ENCODE measurements at places on chromosomes 2 and 18. TPM values are rescaled to one million over a fixed set of nuclear protein-coding genes. Genes with fewer than 3 reads are reported as not detected.

GRCh38 chr2:231088754-231089153 lies 32.1 kb downstream of the PSMD1 start:
- DNase-seq, result no peak

GRCh38 chr2:187438455-187438854 lies 9.6 kb downstream of the CALCRL start:
- DNase-seq, result no peak

The COL4A4 gene
- total RNA-seq, result 0.28 TPM

The UGT1A6 gene
- 0.32 TPM for total RNA-seq

DNA sequence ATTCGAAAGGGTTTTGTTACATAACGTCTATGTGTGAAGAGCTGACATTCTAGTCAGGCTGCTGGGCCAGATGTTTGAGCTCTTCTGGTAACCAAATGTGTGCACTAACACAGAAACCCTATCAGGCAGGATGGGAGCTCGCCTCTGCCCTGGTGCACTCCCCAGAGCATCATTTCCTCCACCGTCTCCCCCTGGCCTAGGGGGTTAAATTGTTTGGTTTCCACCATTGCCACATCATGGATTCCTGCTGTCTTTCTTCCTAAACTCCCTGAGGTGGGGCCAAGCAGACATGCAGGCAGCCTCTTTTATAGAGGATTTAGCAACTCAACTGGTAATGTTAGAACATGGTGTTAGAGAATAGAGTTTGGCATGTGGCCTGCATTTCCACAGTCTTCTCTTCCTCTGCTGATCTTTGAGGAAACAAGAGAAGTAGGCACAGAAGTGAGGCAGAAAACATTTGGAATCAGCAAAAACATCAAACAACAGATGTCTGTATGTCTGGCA lies 87.3 kb downstream of the ANTXR1 start:
- DNase-seq, result no peak

GRCh38 chr18:48544661-48545415 lies 6.0 kb downstream of the CTIF start:
- no peak for DNase-seq

All from T-cell (primary cell).